ENCODE measurements at places on chromosomes 7 and 10.

DNA sequence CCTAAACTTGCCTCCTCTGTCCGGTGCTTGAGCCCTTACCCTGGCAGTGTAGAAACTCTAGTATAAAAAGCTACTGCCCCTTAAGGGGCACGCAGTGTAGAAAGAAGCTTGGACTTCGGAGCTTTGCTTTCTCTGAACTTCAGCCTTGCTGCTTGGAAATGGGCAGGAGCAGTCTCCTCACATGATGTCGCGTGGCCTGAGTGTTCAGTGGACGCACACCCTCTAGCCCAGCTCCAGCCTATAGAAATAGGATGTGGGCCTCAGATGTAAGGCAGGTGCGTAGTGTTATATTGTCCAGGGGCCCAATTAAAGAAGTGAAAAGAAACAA lies 98.2 kb upstream of the PCBD1 start:
- DNase-seq = no peak

GRCh38 chr7:151509670-151510333 lies 9.9 kb downstream of the RHEB start:
- DNase-seq = no peak

DNA sequence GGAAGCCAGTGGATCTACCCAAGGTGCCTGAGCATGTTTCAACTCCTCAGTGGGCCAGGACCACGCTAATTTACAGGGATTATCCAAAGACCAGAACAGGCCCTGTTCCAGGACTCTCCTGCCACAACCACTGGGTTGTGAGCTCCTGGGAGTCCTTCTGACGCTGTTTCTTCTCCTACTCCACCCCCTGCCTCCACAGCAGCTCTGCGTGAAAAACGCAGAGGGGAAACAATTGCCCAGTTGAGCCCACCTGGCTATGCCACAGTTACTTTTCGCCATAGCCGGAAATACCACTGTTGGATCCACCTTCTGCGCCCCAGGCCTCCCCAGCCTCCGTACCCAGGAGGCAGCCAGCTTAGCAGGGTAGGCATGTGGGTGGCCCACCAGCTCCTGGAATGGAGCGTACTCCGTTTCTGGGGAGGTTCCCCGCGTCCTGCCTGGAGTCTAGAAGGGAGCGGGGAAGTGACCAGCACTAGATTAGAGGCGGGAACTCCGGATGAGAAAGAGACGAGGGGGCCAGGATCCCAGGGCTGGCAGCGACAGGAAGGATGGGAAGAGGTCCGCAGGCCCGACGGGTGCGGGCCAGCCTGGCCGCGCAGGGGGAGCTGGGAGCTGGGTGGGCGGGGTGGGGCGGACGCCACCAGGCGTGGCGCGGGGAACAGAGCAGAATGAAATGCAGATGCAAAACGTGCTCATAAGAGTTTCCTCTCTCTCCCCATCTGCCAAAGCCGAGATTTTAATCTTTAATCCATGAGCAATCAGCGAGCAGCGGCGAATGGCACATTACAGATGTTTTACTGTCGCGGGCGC lies 32.1 kb upstream of the PAX2 start:
- no peak for DNase-seq

DNA sequence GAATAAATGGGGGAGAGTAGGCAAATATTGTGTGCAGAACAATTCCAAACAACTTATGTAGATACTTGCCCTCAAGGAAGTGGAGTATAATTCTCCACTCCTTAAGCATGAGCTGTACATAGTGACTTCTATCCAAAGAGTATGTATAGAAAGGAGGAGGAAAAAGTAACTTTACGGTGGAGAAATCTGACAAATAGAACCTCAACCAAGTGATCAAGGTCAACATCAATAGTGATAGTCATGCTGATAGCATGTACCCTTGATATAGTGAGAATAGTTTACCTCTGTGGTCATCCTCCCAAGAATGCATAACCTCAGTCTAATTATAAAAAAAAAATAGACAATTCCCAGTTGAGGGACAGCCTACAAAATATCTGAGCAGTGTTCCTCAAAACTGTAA lies 89.1 kb upstream of the NANOS1 start:
- no peak for DNase-seq

- DNase-seq = no peak
These were observed 136.4 kb upstream of the ASAH2 start for GRCh38 chr10:50387732-50388073.

DNA sequence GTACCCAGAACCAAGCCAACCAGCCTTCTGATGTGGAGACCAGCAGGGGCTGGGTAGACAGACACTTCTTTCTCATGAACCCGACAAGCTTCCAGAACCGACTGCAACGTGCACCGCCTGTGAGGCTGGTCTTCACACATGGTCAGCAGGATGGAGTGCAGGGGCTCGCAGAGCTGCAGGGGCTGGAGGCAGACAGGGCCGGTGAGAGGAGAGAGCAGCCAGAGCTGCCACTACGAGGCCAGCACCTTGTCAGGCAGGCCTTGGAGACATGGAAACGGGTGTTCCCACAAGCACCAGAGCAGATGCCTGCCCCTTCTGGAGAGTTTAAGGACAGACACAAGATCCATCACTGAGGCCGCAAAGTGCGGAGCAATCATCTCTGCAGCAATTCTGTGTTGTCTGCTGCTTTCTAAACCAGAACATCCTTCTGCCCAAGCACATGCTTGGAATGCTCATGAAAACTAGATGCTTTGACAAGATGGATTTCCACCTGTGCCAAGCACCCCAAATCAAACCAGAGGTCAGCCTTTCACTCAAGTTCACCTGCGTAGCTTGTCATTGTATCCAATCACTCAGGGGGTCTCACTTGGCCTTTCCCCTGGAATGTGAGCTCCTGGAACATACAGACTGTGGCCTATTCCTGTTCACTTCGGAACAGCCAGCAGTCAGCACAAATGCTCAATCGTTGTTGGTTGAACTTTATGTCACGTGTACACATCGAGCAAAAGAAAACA lies 32.2 kb downstream of the FRMPD2 start:
- no peak for DNase-seq

DNA sequence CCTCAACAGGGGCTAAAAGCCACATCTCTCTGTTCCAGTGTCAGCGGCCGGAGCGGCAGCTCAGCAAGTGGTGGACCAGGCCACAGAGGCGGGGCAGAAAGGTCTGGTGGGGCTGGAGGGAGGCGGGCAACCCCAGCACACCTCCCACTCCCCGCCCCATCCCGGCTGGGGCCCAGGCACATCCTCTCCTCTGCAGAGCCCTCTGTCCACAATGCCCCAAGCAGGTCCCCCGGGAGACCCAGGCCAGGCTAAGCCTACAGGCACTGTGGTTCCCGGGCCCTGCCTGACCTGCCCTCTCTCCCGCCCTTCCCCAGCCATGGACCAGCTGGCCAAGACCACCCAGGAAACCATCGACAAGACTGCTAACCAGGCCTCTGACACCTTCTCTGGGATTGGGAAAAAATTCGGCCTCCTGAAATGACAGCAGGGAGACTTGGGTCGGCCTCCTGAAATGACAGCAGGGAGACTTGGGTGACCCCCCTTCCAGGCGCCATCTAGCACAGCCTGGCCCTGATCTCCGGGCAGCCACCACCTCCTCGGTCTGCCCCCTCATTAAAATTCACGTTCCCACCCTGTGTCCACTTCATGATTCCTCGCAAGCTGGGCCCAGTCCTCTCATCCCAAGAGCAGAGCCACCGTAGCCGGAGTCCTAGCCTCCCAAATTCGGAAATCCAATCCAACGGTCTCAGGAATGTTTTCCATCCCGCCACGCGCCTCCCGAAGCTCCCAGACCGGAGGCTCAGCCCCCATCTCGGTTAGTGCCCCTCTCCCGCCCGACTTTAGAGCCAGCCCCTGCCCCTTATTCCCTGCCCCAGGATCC lies 2.1 kb downstream of the ADIRF start:
- DNase-seq = no peak

DNA sequence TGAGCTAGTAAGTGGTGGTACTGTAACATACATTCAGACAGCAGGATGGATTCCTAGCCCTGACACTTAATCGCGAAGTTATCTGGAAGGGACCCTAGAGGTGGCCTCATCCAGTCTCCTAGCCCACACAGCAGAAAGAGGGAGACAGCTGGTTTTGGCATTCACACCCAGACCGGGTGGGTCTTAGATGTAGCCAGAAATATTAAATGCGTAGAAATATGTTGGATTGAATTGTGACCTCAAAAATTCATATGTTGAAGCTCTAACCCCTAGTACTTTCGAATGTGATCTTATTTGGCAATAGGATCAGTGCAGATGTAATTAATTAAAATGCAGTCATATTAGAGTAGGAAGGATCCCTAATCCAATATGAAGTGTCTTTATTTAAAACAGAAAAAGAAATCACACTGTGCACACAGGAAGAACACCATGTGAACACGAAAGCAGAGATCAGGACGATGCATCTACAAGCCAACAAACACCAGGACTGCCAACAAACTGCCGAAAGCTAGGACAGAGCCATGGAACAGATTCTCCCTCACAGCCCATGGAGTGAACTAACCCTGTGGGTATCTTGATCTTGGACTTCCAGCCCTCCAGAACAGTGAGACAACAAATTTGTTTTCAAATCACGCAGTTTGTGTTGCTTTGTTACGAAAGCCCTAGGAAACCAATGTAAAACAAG lies 2.9 kb upstream of the XPNPEP1 start:
- DNase-seq = no peak

GRCh38 chr10:59064759-59065539 lies 111.5 kb upstream of the PHYHIPL start:
- no peak for DNase-seq

GRCh38 chr10:113550365-113550764 lies 2.5 kb upstream of the HABP2 start:
- no peak for DNase-seq

GRCh38 chr7:17094963-17095574 lies 203.4 kb upstream of the AHR start:
- no peak for DNase-seq

- DNase-seq = no peak
These were observed 122.9 kb downstream of the SAMD9 start for GRCh38 chr7:92994901-92995300.

DNA sequence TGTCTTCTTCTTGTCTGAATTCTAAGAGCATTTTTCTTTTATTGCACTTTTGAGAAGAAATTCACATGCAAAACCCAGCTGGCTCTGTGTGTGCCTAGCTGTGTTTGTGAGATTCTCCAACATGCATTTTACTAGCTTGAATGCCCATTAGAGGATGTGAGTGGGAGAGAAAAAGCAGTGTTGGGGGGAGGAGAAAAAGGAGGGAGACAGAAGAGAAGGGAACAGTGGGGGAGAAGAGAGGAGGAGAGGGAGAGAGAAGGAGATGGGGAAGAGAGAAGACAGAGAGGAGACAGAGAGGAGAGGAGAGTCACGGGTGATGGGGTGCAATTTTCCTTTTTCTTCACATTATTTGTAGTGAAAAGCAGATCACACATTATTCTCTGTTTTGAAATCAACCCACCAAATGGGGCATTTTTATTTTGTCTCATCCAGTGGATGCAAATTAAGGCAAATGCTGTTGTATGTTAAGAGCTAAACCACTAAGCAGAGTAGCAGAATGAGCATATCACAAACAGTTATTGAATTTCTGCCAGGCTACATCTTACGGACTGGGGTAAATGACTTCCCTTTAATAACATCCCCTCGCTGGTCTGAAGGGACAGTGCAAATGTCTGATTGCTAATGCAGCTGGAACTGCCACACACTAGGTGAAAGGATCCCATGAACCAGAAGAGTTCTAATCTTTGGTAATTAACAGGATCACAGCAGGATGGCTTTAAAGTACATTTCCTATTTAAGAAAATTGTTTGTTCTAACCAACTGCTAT lies 849 bp downstream of the LRRN3 start:
- DNase-seq = no peak

DNA sequence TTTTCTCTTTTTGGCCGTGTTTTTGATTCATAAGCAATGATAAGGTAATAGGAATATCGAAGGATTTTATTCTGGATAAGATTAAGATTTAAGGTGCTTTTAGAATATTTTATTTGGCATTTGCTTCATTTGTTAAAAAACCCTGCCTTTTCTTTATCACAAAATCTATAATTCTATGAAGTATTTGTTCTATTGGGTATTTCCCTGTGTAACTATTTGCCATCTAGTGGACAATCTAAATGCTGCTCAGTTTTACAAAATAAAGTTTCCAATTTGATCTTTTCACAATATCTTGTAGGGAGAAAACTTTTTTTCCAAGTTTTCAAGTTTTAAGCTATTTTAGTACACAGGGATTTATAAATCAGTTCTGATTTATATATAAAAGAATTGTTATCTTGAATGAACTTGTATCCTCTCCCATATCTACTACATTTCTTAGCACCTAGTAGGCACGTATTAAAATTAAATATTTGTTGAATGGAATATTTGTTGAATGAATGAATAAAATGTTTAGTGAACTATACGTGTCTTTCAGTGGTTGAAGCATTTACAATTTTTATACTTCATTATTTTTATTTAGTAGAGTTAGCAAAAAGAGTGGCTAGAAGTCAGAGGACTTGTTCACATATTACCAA lies 26.5 kb downstream of the ANKRD7 start:
- DNase-seq = no peak

GRCh38 chr7:96723622-96724021 lies 14.0 kb upstream of the SEM1 start:
- DNase-seq = no peak

DNA sequence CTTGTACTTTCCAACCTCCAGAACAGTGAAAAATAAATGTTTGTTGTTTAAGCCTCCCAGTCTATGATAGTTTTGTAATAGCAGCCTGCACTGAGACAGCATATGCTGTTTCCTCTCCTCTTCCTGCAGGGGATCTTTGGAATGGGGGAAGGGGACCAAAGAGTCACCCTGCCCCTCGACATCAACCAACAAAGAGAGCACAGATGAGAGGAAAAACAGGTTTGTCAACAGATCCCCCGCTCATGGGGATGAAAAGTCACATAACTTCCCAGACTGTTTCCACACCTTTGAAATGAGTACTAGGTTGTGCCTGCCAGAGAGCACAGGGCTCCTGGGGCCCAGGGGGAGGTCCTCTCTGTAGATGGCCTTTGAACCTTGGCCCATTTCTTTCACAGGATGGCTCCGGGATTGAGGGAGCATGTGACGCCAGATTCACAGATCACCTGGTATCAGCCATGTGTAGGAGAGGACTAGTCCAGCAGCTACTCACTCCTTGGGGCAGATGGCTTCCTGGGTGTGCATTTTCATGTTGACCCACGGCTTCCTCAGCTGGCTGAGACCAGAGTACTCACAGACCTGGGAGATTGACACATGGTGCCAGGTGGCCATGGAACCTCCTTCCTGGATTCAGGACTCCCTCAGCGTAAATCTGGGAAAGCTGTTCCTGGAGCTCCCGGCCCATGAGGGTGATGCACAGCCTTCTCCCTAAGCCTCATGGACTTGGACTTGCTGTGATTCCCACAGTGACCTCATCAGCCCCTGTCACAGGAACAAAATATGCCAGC lies 125.6 kb downstream of the CXCL12 start:
- DNase-seq = no peak

- no peak for DNase-seq
These were observed 30.2 kb upstream of the ERCC6 start for GRCh38 chr10:49569031-49569631.

Data from stimulated activated CD4-positive, alpha-beta T cell treated with anti-CD3 and anti-CD28 coated beads, Interleukin-1b, Interleukin-23, amount 100 ng/mL, for 48 hours (primary cell).